ENCODE measurements at places on chromosomes 12 and 14.

DNA sequence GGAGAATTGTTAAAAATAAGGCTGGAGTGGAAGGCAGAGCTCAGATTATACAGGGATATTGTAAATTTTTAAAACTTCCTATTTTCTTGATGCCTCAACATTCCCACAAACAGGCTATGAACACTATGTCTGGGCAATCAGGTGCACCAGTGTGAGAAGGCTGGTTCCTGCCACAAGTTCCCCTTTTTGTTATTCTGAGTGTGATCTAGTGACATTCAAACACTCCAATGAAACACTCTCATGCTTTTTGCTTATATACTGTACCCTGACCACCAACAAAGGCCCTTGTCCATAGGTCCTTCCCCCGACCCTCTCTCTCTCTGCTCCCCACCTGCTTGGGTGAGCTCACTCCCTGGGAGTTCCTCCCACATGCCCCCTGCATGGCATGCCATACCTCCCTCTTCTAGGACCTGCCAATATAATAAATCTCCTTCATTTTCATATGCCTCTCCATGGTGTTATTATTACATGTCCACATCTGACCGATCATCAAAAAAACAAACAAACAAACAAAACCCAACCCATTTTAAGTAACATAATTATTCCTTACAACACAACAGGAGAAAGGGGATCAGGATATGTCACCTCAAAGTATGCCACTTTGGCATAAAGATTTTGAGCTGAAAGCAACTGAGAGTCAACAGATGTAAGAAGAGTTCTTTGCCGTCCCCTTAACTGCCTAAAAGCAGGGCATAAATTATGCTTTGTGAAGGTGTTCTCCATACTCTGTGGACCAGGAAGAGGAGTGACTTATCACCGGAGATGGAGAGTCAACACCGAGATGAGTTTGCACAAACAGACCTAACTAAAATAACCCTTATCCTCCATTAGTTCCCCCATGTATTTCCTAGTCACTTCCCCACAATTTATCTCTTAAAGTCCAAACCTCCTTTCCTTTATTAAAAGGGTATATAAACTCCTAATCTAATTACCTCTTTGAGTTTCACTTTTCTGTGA lies 42.5 kb upstream of the CATSPERB start:
- no peak for DNase-seq

DNA sequence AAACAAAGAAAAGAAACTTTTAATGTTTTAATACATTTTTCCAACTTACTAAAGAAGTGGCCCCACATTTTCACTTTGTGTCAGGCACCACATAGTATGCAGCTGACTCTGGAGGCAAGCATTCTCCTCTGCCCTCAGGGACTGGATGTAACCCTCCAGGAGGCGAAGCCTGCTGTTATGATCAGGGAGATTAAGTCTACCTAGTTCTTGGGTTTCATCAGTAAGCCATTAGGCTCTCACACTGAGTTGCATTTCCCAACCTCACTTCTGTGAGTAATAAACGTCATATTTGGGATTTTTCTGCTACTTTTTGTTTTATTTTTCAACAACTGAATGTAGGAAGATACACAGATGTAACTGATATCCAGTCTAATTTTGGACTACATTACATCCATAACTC lies 101.2 kb upstream of the LRFN5 start:
- DNase-seq: no peak

- DNase-seq: no peak
These were observed 110.6 kb upstream of the TMEM132D start for GRCh38 chr12:130014485-130014807.

GRCh38 chr14:64114166-64114565 lies 180.0 kb downstream of the ESR2 start:
- DNase-seq: no peak

GRCh38 chr12:124111006-124111405 lies 138.0 kb downstream of the ZNF664 start:
- DNase-seq: no peak

DNA sequence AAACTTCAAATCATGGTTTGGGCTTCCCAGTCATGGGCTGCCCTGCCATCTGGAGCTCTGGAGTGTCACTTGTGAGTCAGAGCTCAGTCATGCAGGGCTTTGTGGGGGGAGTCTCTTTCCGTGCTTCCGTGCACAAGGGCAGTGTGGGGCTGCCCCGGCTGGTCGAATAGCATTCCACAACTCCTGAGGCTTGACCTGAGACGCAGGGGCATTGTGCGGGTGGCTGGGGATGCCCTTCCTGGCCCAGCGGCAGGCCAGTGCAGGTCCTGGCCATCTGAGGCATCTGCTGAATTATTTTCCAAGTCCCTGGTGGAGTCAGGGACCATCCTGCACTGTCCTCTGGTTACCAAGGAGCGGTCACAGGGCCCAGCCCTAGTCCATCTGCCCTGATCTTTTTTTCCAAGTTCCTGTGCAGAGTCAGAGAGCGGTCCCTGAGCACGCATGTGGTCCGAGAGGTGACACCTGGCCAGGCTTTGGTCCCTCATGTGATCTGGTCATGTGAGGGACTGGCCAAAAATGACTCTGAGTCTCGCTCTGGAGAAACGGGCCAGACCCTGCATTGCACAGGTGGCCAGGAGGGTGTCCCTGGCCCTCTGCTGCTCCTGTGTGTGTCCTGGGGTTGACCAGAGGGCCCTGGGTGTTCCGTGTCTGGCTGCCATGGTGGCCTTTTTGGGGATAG lies 167.0 kb upstream of the ALG10B start:
- no peak for DNase-seq

GRCh38 chr12:58419196-58419760 lies 477.9 kb downstream of the ATP23 start:
- no peak for DNase-seq

- DNase-seq: no peak
These were observed 308.6 kb downstream of the CCDC91 start for GRCh38 chr12:28498850-28499249.

DNA sequence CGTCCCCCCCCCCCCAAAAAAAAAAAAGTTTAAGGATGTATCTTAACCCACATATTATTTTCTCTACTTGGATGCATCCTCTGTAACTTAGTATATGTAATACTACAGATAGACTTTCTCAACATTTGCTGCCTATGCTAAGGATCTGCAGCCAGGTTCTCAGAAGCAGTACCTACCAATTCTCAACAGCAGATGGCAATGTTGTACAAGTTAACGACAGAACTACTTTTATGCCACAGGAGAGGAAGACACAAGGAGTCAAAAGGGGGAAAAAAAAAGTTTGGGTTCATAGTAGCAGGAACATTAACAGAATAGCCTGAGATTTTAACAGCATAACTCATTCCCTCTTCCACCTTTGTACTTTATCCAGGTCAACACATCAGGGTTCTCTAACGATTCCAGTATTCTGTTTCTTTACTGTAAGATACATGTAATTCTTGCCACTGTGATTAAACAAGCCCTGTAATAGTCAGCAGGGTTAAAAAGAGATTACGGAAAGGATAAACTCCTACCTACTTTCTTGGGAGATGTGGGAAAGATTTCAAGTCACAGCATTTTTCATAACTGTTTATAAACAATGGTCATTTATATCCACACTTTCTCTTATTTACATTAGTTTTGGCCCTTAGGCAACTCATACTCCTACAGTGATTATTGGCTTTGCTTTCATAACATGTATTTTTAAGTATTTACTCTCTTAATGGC lies 5.7 kb upstream of the NEK9 start:
- DNase-seq: no peak

GRCh38 chr12:66733839-66734238 lies 55.0 kb upstream of the GRIP1 start:
- DNase-seq: no peak

GRCh38 chr12:96882862-96883261 lies 24.2 kb upstream of the NEDD1 start:
- no peak for DNase-seq

DNA sequence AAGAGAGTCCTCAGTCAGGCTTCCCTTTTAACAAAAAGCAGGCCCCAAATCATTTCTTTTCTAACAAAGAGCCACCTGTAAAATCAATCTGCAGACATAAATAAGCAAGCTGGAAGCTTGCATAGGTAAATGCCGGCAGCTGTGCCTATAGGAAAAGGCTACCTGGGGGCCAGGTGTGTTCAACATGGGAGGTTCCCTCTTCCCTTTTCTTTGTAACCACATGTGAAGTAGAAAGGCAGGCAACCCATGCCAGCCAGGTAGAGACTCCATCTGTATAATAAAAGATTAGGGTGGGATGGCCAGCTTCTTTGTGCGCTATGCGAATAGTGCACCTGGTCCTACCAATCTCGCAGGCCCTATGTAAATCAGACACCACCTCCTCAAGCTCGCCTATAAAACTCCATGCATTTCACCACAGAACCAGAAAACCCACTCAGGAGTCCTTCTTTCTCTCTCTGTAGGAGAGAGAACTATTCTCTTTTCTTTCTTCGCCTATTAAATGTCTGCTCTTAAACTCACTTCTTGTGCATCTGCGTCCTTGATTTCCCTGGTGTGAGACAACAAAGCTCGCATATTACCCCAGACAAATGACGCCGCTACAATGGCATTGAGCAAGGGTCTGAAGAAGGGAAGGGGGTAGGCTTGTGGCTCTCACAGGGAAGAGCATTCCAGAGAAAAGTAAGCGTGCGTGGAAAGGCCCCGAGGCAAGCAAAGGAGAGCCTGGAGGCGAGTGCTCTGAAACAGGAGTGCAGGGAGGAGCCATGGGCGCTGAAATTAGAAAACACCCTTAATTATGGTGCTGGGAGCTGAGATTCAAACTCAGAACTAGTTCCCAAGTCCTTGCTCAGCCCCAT lies 67.2 kb downstream of the TTC9 start:
- DNase-seq: no peak

DNA sequence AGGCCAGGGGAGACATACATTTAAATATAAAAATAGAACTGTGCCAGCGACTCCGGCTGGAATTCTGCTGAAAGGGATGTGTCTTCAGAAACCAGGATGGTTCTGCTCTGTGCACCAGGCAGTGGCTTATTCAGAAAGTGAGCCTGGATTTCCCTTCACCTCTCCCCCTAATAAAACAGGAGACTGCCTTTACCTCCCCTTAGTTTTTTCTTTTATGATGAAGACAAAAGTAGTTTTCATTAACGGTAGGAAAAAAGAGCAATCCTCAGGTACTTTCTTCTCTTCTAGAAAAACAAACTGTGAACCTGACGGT lies 346 bp downstream of the SLC7A8 start:
- no peak for DNase-seq

- DNase-seq: no peak
These were observed 3.7 kb downstream of the TMTC3 start for GRCh38 chr12:88145567-88146505.

DNA sequence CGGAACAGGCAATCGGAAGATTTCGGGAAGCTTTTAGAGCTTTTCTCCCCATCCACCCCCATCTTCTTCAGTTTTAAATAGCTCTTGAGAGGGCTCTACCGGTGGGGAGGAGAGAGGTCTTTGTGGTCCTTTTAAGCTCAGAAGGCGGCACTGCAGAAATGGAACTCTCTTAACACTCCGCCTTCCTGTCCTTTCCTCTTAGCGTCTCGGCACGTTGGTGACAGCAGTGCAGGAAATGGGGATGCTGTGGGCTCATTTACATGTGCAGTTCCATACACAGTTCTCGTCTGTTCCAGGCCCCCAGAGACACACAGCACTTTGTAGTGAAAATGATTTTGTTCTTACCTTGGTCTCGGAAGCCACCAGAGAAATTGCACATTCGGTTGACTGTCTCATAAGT lies 50.4 kb upstream of the RIN3 start:
- DNase-seq: no peak

GRCh38 chr12:39205969-39206368 lies 237.0 kb downstream of the KIF21A start:
- DNase-seq: no peak

Measured in left ventricle myocardium inferior (tissue), 1 donor.